Endothelial cell (in vitro differentiated cells): ENCODE measurements at places on chromosomes 1 and 21. TPM values are rescaled to one million over a fixed set of nuclear protein-coding genes. Genes with fewer than 3 reads are reported as not detected.

Gene USP21
- total RNA-seq, result 22.2 TPM

DNA sequence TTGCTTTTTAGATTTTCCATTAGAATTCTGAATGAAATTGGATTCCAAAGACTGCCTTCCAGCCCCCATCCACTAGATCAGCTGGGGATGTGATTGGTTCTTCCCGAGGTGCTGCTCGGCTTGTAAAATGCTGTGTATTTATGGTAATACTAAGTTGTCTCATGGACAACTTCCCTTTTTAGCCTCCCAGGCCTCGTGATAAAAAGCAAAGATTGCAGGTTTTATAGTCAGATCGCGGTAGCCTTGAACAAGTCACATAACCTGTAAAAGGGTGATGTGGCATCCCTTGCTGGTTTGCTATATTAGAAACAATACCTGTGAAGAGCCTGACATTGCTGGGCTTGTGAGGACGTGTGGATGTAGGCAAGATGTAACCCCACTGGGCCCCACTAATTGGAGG, 10.4 kb downstream of the MUL1 start:
- no peak overlapping the region for H3K4me3 ChIP-seq
- peaks cover 10% of the 10 kb centered on the region for H3K36me3 ChIP-seq
- peaks cover 6% of the 10 kb centered on the region for H3K27me3 ChIP-seq
- no peak for DNase-seq
- no peaks in the 10 kb centered on the region for H3K4me1 ChIP-seq

DNA sequence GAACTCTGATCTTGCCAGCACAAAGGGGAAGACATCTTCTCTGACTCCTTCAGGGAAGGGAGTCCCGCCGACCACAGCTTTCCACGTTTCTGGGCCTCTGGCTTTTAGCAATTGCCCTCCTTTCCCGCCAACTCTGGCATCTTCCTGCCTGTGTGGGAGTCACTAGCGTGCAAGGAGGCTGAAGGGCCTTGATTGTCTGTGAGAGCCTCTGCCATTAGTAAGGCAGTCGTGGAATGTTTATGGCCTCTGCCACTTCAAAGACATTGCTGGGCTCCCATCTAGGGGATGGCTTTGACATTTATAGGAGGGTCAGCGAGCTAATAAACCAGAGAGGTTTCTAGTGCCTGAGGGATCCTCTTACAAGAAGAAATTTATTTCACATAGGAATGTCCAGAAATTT, 14.3 kb upstream of the PROK1 start:
- H3K4me3 ChIP-seq, result no peak overlapping the region
- peaks cover 5% of the 10 kb centered on the region for H3K27me3 ChIP-seq
- H3K36me3 ChIP-seq, result peaks cover 8% of the 10 kb centered on the region
- H3K27ac ChIP-seq, result no peak overlapping the region
- peaks cover 12% of the 10 kb centered on the region for H3K4me1 ChIP-seq

DNA sequence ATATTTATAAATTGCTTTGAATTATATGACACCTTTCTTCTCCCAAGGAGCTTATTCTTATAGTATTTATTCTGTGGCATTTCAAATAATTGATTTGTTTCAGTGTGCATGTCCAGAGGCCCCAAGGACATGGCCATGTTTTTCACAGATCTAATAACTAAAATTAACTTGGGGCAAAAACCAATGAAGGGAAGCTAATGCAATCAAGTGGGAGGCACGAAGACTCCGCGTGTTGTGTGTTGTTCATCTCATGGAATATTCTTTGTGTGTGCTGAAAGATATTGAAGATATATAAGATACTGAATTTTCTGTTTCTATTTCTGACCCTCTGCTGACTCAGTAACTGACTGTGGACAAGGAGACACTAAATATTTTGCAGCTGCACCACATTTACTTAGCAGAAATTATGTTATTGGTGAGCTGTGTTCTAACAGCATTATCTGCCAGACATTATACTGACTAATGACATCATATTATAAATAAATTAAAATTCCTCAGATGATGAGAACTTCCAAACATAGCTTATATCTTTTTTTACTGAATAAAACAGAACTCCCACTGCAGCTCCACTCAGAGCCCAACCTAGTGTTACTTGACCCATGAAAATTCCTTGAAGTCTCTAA, 519.3 kb upstream of the CXADR start:
- H3K36me3 ChIP-seq, result no peaks in the 10 kb centered on the region
- no peaks in the 10 kb centered on the region for H3K27me3 ChIP-seq
- H3K4me1 ChIP-seq, result no peaks in the 10 kb centered on the region
- H3K4me3 ChIP-seq, result no peak overlapping the region
- H3K27ac ChIP-seq, result no peak overlapping the region

Gene NEK2
- total RNA-seq, result 3.9 TPM

Gene AMPD1
- not detected for total RNA-seq

Gene FTCD
- 1.5 TPM for total RNA-seq

Gene UBQLN4
- total RNA-seq, result 47.6 TPM

Gene SELP
- total RNA-seq, result 0.21 TPM

Gene NVL
- 44.5 TPM for total RNA-seq

DNA sequence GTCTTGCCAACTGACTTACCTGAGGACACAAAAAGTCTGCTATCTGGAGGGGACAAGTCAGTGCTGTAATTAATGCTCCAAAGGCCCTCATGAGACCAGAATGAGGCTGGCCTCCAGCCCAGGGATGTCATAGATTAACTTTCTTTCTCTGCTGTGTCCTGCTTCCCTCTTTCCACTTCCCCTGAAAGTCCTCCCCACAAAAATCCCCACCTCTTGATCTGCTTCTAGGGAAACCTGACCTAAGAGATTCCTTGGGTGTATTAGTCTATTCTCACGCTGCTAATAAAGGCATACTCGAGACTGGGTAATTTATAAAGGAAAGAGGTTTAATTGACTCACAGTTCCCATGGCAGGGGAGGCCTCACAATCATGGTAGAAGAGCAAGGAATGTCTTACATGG, 39.2 kb downstream of the RUNX3 start:
- no peak overlapping the region for H3K27ac ChIP-seq
- H3K27me3 ChIP-seq, result peaks cover 2% of the 10 kb centered on the region
- no peak overlapping the region for H3K4me3 ChIP-seq

GRCh38 chr1:221328371-221328770, 413.5 kb downstream of the DUSP10 start:
- no peak overlapping the region for H3K27ac ChIP-seq
- no peaks in the 10 kb centered on the region for H3K4me1 ChIP-seq
- DNase-seq, result no peak
- no peak overlapping the region for H3K4me3 ChIP-seq

DNA sequence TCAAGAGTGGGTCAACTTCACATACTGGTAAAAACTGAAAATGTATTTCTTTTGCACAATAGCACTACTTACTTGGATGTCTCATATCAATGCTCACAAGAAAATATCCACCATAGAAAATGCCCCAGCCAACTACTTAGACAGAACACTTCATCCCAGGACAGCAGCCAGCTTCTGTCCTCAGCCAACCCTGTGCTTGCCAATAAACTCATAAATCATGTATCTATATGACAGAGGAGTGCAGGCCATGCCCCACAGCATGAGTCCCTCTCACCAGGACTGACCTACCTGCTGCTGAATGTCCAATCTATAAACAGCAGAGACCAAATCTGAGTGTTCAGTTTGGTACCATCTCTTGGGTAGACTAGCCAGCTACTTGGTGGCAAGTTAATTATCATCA, 179.3 kb downstream of the OMA1 start:
- H3K4me3 ChIP-seq, result no peak overlapping the region
- peaks cover 11% of the 10 kb centered on the region for H3K36me3 ChIP-seq
- H3K27ac ChIP-seq, result no peak overlapping the region
- no peak for DNase-seq
- no peaks in the 10 kb centered on the region for H3K4me1 ChIP-seq
- H3K27me3 ChIP-seq, result peaks cover 3% of the 10 kb centered on the region

DNA sequence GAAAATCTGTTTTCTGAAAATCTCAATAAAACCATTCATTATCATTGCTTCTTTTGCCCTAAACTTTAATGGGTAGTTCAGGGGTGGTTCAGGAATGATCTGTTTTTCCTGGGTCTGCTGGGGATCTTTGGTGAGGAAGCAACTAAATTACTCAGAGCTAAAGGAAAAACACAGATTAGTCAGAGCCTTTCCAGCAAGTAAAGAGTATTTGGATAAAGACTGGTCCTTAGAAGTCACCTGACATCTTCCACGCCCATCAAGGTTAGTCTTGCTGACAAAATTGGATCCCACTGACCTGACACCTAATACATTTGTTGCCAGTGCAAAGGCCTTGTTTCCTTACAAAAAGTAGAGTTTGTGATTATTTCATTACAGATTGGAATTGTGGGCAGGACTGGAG, 24.2 kb downstream of the HSPA13 start:
- H3K27ac ChIP-seq, result no peak overlapping the region
- DNase-seq, result no peak
- H3K27me3 ChIP-seq, result peaks cover 3% of the 10 kb centered on the region

Gene RHEX
- not detected for total RNA-seq

- H3K4me1 ChIP-seq, result no peaks in the 10 kb centered on the region
- DNase-seq, result peak; percentile 65
- H3K4me3 ChIP-seq, result no peak overlapping the region
- peaks cover under 1% of the 10 kb centered on the region for H3K27me3 ChIP-seq
Observed at GRCh38 chr1:219416598-219417238, 196.2 kb downstream of the ZC3H11B start.

GRCh38 chr1:233614743-233615521, 1.0 kb downstream of the KCNK1 start:
- no peak overlapping the region for H3K27ac ChIP-seq
- peaks cover 19% of the 10 kb centered on the region for H3K4me1 ChIP-seq
- DNase-seq, result no peak
- no peaks in the 10 kb centered on the region for H3K36me3 ChIP-seq

DNA sequence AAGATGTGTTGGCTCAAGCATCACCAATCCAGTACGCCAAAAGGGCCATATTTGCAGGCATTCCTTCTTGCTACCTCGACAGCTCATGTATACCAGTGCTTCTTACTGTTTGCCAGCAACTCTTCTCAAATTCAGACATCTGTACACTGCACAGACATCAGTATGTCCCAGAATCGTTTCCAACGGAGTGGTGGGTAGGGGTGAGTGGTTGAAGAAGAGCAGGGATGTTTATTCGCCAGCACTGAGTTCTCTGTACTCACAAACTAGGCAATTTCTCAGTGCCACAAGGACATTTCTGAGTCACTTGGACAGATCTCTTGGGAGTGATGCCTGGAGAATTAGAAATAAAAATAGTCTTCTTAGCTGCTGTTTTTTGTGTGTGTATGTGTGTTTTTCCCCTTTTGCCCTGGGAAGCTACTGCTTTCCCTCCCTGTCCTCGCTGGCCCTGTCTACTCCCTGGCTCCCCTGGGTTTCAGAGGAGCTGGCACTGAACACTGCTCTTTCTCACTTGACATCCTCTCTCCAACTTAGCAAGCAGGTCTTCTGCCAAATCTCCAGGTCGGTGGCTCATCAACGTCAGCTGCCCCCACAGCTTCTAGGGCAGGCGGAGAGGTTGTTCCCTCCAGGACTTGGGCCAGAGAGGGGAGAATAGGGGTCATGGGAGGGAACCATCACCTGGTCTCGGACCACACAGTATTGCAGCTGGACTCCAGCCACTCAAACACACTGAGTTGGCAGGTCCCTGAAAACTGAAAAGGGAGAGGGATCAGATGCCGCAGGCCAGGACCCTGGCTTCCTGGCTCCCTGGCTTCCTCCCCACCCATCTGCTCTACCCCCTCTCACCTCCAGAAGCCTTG, 90.5 kb downstream of the NMNAT2 start:
- H3K27ac ChIP-seq, result no peak overlapping the region
- H3K4me3 ChIP-seq, result no peak overlapping the region
- H3K36me3 ChIP-seq, result no peaks in the 10 kb centered on the region
- peaks cover 30% of the 10 kb centered on the region for H3K4me1 ChIP-seq
- DNase-seq, result no peak

DNA sequence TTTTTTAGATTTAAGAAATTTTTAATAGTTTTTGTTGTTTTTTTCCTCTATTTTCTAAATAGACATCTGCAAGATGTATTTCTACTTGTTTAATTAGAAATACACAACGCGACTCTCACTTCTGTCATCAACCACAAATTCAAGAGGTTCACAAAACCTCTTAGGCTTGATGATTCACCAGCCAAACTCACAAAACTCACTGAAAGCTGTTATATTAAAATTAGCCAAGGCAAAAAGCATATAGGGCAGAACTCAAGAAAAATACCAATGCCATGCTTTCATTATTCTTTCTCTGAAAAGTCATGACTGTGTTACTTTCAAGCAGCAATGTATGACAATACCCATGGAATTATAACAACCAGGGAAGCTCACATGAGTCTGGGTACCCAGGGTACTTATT, 487.0 kb upstream of the RGS18 start:
- no peak for DNase-seq
- H3K27ac ChIP-seq, result no peak overlapping the region
- H3K36me3 ChIP-seq, result no peaks in the 10 kb centered on the region
- no peaks in the 10 kb centered on the region for H3K4me1 ChIP-seq
- no peak overlapping the region for H3K4me3 ChIP-seq

- peaks cover 2% of the 10 kb centered on the region for H3K4me1 ChIP-seq
- no peak overlapping the region for H3K27ac ChIP-seq
- no peaks in the 10 kb centered on the region for H3K36me3 ChIP-seq
- H3K27me3 ChIP-seq, result no peaks in the 10 kb centered on the region
- H3K4me3 ChIP-seq, result no peak overlapping the region
Observed at GRCh38 chr1:213369465-213369864, 318.4 kb downstream of the RPS6KC1 start.

Gene HPDL
- 2.5 TPM for total RNA-seq

GRCh38 chr21:42652527-42653230, 742 bp upstream of the PDE9A start:
- peaks cover 8% of the 10 kb centered on the region for H3K36me3 ChIP-seq
- H3K4me1 ChIP-seq, result peaks cover 13% of the 10 kb centered on the region
- H3K27me3 ChIP-seq, result peaks cover 22% of the 10 kb centered on the region
- peak overlapping the region; percentile 89 for H3K4me3 ChIP-seq
- peak overlapping the region; percentile 57 for H3K27ac ChIP-seq

Gene C1orf174
- total RNA-seq, result 25.6 TPM

DNA sequence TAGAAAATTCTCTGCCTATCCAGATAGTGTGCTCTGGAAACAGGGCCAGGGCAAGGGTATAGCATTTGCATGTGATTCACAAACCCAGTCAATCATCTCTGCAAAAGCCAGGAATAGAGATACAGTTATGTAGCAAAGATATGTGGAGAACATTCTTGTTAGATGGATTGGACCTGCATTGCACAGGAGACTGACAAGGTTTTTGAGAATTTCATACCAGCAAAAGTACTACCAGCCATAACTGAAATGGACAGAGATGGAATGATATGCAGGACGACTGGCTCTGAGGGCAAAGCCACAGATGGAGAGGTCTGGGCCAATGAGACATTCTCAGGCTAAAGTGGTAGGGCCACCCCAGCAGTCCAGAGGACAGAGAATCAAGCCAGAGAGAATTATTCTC, 24.7 kb downstream of the SCMH1 start:
- no peaks in the 10 kb centered on the region for H3K27me3 ChIP-seq
- peaks cover 34% of the 10 kb centered on the region for H3K36me3 ChIP-seq
- no peak for DNase-seq
- no peak overlapping the region for H3K27ac ChIP-seq

Gene GJA9
- total RNA-seq, result not detected

Gene LCE3E
- not detected for total RNA-seq

DNA sequence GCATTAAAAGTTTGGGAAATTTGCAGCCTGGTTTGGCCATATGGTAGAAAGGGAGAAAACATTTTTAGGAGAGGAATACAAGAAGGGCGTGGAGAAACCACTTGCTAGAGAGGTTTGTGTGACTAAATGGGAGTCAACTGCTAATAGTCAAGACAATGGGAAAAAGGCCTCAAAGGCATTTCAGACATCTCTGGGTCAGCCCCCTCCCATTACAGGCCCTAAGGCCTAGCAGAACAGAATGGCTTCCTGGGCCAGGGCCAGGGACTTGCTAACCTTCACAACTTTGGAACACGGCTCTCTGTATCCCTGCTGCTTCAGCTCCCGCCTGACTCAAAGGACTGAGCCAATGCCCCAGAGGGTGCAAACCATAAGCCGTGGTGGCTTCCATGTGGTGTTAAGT, 752.3 kb upstream of the ADAMTS5 start:
- no peaks in the 10 kb centered on the region for H3K4me1 ChIP-seq
- peaks cover 3% of the 10 kb centered on the region for H3K27me3 ChIP-seq
- no peaks in the 10 kb centered on the region for H3K36me3 ChIP-seq
- DNase-seq, result no peak
- no peak overlapping the region for H3K27ac ChIP-seq
